Retina (tissue), 1 donor: ENCODE measurements at places on chromosomes 11 and 22.

GRCh38 chr22:31083377-31083768 is 2.3 kb downstream of the SMTN start:
- DNase-seq = no peak

DNA sequence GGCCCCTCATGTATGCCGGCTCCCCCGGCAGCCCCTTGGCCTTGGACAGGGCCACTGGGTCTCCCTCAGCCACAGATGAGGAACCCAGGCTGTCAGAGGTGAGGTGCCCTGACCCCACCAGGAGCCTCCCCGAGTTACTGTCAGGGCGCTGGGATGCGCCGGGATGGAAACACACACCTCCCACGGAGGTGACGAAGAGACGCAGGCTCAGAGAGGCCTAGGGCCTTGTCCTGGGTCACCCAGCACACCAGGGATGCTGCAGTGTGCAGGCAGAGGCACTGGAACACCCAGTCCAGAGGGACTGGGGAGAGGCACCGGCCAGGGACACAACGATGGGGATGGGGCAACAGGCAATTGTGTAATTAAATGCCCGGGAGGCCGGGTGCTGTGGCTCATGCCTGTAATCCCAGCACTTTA is 81.2 kb upstream of the PRR5 start:
- DNase-seq = no peak

- no peak for DNase-seq
Measured at GRCh38 chr22:34501366-34501965, 564.5 kb upstream of the ISX start.

GRCh38 chr11:127894316-127894715 is 693.0 kb downstream of the ETS1 start:
- no peak for DNase-seq

DNA sequence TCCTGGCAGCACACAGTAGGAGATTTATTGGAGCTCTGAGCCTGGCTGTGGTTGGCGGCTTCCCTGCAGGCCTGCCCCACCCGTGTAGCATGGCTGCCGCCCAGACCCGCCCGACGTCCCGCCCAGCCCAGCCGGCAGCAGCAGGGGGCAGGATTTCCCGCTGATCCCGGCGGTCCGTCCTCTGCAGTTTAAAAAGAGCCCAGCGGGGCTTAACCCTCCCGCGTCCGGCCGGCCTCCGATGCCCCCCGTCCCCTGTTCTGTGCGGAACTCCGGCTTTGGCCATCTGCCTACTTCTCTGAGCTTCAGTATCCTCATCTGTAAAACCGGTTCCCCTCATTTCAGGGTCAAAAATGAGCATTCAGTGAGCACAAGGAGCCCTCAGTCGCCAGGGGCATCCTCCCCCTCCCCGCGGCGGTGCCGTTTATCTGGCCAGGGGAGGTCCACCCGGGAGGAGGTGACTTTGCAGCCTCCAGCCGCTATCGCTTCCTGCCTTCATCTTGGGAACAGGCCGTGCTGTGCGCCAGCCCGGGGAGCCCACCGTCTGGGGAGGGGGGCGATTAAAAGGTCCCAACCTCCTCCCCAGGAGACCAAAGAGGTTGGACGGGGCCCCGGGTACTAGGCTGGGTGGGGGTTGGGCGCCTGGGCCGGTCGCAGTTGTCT is at the start of gene GAS2L1:
Gene GAS2L1, plus strand, starts transcription at position 476 of the 660 bp plus-strand sequence. CDS start 1,456 bp downstream, outside the sequence.
- DNase-seq = peak; percentile 86

DNA sequence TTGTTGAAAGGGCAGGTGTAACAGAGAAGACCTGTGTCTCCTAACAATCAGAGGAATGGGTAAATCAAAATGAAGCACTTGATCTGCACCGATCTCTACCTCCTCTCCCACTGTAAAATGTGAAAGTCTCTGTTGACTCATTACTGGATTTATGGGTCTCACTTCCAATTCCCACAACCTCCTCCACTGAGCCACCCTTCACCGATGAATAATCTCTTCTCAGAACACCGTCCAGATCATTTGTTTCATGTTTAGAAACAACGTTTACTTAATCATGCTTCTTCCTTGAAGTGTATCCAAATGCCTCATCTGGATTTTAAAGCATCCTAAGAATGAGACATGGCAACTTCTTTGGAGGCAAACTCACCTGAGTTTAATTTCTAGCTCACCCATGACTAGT is 643.6 kb downstream of the ETS1 start:
- no peak for DNase-seq

GRCh38 chr11:61514050-61514917 is 5.7 kb downstream of the LRRC10B start:
- no peak for DNase-seq

- peak; percentile 8 for DNase-seq
Measured at GRCh38 chr11:106879832-106880546, 138.3 kb downstream of the GUCY1A2 start.

- no peak for DNase-seq
Measured at GRCh38 chr11:5289696-5290095, 12.1 kb downstream of the OR51B4 start.

- no peak for DNase-seq
Measured at GRCh38 chr22:26711205-26711963, 54.0 kb downstream of the MIAT start.

- DNase-seq = peak; percentile 59
Measured at GRCh38 chr11:70913715-70914231, 338.6 kb downstream of the SHANK2 start.

DNA sequence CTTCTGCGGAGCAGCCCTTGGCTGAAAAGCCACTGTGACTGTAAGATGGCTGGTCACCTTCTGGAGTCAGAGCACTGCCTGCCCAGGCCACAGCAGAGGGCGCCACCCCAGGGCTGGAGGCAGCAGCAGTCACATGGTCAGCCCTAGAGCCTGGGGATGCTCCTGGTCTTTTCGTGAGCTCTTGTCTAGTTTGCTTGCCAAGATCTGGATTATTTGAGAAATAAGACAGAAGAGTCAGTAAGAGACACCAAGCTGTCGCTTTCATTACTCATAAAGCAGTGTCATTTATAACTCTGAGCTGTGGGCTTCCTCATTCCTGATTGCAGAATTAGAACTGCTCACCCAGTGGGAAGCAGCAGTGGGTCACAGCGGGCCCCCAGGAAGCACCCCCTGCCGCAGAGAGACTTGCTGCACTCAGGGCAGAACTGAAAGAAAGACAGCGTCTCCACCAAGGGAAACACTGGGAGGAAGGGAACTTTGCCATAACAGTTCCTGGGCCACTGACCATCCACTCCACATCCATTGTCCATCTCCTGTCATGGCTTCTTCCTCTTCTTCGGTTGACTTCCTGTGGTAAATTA is 56.7 kb downstream of the PPP6R2 start:
- no peak for DNase-seq

GRCh38 chr11:36186340-36187175 is 102.7 kb downstream of the COMMD9 start:
- DNase-seq = no peak

DNA sequence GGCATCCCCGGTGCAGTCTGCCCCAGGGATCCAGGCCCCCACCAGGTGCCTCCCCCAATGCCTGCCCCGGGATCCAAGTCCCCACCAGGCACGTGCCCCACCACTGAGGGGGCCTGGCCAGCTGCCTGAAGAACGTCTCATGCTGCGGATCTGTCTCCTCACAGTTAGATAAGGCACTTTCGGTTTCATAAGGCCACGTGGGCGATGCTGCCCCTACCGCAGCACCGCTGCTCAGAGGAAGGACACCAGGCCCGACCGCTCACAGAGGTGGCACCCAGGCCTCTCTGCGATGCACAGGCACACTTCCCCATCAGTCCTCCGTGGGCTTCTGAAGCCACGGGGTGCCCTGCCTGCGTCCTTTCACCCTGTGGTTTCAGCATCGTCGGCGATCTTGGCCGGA is 68.1 kb upstream of the BID start:
- DNase-seq = no peak

GRCh38 chr11:112471731-112472130 is 211.1 kb upstream of the PLET1 start:
- DNase-seq = no peak

GRCh38 chr11:119153049-119153818 is 4.4 kb downstream of the ABCG4 start:
- DNase-seq = no peak

DNA sequence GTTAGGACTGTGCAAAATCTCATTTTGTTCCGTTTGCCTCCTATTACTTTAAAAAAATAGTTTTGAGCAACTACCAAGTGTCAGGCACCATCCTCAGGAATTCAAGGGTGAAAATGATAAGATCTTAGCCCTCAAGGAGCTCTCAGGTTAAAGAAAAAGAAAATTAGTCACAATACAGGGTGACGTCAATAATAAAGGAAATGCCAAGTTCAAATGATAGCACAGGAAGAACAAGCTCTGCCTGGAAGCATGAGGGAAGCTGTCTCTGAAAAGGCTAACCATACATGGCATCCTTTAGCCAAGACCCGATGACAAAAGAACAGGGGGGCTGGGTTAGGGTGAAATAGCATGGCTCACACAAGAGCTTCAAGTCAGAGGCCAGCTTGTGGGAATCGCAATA is 11.1 kb upstream of the MPZL2 start:
- no peak for DNase-seq

- no peak for DNase-seq
Measured at GRCh38 chr11:68552542-68552941, 92.0 kb downstream of the PPP6R3 start.

DNA sequence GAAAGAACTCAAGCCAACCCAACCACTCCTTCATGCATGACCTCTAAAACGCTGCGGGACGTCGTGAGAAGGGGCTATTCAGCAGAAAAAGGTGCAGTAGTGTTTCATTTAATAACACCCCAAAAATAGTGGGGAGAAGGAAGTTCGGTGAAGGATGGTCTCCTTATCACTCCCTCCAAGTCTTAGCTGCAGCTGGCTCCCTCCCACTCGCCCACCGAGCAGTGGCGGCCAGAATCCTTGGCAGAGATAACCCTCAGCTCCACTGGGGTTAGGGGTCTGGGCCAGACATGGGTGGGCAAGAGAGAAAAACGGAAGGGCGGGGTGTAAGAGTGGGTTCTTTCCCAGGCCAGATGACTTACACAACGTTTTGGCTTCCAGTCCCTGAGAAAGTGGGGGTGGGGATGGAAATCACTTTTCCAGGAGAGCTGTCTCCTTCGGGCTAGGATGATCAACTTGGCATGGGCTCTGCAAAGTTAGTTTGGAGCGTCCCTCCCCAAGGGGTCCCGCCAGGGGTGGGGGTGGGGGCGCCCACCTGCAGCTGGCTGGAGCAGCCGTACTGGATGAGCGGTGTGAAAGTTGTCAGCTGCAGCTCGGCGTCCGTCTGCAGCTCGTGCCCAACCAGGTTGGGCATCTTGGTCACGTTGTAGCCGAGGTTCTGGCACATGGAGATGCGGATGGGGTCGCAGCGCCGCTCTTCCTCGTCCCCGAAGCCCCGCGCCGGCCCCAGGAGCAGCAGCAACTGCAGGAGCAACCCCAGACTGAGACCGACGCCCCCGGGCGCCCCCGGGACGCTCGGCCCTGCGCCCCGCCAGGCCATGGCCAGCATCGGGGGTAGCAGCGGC is 705 bp downstream of the FZD4 start:
- no peak for DNase-seq

DNA sequence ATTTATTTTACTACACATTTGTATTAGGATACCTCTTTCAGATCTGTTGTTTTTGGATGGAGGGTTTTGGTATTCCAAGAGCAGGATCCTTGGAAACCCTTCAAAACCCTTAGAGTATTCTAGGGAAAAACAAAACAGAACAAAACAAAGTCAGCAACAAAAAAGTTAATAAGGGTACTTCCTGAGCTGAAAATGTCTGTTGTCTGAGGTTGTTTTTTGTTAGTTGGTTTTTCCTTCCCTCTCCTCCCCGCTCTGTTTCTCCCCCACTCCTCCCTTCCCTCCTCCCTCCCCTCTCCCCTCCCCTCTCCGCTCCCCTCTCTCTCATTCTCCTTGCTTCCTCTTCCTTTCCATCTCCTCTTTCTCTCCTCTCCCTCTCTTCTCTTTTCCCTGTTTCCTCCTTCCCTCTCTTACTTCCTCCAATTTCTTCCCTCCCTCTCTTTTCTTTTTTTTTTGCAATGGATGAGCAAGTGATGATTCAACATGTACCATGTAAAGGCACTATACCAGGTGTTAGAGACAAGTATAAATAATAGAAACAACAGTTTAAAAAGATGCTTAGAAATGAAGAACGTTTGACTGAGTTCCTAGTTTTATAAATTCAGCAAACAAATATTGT is 160.6 kb downstream of the TMEM135 start:
- DNase-seq = no peak

- no peak for DNase-seq
Measured at GRCh38 chr11:28903716-28904115, 795.5 kb downstream of the METTL15 start.

DNA sequence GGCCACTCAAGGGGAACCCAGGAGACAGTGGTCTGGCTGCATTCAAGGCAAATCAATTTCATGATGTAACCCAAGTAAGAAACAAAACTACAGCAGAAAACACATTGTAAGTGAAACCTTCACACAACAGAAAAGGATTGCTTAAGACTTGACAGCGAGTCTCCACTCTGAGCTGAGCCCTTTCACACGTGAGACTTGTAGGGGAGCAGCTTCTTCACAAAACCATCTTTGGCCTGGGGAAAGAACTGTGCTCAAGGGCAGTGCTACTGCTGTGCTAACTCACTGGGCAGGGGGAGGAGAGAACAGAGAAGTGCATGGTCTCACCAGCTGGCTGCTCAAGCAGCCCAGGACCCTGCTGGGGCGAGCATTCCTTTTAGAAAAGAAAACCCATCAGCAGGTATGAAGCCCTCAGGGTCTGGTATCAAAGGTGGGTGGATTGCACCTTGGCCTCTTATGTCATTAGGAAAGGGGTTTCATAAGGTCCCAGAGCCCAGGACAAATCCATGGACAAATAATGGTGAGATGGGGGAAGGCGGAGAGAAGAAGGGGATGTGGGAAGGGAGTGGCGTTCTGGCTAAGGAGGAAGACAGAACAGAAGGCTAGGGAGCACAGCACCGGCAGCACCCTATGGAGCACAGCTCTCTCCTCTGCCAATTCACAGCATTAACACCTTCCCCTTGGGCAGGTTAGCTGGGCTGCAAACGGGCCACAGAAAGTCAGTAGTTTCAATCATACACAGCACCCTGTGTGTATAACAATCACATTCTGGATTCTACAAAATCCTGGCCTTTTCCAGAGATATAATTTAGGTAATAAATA is 20.6 kb upstream of the RAPSN start:
- DNase-seq = no peak

DNA sequence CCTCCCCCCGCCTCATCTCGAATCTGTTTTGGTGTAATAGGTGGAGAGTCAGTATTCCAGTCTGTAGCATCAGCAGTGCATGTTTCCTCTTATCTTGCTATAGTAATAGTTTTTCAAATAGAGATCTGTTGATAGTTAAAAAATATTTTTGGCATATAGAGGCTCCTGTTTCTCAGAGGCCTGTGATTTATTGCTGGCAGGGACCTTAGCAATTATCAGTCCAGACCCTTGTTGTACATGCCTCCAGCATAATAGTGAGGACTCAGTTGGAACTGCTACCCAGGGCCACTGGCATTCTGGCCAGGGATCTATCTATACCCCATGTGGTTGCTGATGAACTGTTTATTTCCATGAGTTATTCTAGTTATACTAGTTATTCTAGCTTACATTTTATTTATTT is 52.6 kb downstream of the SPECC1L start:
- no peak for DNase-seq

GRCh38 chr11:110472858-110473257 is 43.1 kb downstream of the FDX1 start:
- DNase-seq = no peak
